ENCODE measurements at places on chromosomes 16 and 17.

- DNase-seq: no peak
Observed at GRCh38 chr17:78438694-78439325, 60.4 kb downstream of the PGS1 start.

DNA sequence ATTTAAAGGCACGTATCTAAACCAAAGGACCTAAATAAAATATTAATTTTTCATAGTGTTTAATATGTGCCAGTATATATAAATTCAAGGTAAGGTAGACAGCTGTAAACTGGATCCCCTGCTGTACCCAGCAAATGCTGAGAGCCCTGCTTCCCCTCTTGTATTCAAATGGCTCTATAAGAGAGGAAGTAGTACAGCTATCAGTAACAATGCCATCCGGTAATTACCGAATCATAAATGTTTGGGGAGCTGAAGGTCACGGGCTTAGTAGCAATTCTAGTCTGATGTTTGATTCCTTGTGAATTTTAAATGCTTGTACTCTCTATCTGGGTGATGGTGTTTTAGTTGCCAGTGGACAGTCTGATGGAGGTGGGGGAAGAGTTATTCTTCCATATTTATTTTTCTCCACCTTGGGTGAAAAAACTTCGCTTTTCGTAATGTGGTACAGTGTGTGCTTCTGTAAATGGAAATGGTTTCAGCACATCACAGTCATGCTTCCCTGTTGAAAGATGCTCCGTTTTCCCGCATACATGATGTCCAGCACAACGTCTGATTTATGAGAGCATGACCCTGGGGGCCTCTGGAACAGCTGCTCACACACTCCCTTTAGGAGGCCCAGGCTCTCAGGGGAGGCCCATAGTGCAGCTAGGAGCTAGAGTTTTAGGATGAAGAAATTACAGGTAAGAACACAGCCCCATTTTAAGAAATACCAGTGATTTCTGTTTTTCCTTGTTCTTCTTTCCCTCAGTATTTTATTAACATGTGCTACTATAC lies 423.9 kb downstream of the WWOX start:
- DNase-seq: no peak

DNA sequence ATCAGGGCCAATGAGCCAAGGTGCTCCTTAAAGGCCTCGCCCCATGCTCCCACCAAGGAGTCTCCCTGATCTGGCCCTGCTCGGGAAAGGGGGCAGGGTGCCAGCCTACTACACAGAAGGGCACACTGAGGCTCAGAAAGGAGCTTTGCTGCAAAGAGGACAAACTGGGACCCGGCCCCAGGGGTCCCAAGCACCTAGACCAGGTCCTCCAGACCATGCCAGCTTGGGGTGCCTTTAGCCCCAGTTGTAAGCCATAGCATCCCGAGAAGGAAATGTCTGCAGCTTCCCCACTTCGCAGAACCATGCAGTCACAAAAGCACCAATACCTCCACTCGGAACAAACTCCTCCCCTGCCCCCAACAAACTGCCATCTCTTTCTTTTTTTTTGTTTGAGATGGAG lies 74.8 kb upstream of the CDC42EP4 start:
- no peak for DNase-seq

DNA sequence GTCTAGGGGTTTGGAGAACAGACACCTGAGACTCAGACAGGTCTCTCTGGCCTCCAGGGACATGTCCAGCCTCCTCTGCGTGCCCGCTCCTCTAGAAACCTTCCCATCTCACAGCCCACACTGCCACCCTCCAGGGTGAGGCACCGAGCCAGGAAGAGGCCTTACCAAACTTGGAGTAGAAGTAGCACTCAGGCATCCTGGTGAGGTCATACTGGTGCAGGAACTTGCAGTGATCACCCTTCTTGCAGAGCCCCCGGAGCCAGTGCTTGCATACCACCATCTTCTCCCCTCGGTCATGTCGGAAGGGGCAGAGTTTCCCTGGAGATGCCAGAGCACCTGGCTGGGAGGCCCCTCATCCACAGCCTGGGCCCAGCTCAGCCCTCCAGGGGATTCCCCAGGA lies 4.2 kb downstream of the CPSF4L start:
- DNase-seq: no peak

DNA sequence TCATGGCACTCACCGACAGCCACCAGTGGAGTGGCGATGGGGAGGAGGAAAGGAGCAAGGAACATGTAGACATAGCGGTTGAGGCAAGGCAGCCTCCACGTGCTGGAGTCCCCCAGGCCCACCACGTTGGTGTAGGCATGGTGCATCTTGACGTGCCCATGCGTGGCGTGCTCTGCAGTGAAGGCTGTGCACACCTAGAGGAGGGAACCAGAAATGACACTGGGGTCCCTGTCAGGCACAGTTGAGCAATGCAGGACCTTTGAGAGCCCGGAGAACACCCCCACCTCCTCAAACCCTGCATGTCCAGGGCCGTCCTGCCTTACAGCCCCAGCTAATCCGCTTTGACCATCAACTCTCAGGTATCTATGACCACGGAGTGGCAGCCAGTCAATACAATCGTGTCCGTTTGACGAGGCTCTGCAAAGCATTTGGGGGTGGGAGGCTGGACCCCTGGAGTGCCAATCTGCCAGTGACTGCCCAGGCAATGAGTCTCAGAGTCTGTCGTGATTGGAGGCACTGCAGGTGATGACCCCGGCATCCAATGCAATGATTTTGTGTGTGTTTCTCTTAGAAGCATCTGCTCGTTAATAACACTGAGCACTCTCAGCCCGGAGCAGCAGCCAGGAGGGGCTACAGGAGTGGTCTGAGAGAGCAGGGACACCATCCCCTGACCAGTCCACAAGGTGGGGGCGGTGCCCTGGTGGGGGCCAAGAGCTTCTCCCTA lies 9.9 kb upstream of the FDXR start:
- DNase-seq: no peak

- DNase-seq: peak; percentile 50
Observed at GRCh38 chr17:1882836-1883235, 53.0 kb downstream of the RPA1 start.
